ENCODE measurements at places on chromosomes 12 and 14.

DNA sequence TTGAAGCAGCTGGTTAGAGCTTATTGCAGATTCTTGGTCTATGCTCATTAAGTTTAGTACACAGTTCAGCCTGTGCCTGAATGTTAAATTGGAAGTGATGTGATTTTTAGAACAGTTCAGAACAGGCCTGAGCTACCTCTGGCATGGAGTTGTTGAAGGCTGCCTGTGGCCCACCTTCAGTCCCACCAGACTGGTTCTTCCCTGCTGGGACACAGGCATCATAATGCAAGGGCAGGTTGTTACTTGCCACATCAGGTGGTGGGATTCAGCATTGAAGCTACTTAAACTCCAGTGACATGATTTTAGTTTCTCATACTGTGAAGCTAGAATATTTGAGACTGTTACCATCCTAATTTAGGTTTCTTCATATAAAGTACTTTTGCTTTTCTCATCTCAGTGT, 49.4 kb downstream of the PROX2 start:
- DNase-seq, result no peak

- DNase-seq, result no peak
Measured at GRCh38 chr12:46560874-46561273, 188.3 kb upstream of the SLC38A2 start.

DNA sequence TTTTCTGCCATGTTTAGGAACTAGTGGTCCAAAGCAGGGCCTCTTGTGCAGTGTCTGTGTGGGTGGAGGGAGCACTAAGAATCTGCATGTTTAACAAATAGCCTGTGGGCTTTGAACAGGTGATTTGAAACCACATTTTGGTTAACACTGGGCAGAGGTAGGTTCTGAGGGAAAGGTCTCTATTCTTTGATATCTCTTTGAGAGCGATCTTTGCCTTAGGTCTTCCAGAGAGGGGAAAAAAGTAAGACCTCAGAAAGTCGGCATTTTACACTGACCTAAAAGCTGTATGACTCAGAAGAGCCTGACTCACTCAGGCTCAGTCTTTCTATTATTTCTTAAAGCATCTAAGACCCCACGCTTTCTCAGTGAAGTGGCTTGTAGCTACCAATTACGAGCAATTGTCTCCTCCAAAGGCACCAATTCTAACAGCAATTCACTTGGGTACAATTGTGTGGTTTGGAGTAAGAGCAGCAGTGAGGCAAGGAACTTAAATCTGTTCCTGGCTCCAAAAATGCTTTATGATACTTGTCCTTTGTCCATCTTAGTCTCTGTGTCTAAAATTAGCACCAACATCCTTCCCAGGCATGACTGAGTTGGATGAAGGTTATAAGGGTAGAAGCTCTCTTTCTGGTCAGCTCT, 8.8 kb downstream of the EIF2B2 start:
- peak; percentile 65 for DNase-seq

- DNase-seq, result no peak
Measured at GRCh38 chr14:56122301-56122700, 4.1 kb downstream of the PELI2 start.

DNA sequence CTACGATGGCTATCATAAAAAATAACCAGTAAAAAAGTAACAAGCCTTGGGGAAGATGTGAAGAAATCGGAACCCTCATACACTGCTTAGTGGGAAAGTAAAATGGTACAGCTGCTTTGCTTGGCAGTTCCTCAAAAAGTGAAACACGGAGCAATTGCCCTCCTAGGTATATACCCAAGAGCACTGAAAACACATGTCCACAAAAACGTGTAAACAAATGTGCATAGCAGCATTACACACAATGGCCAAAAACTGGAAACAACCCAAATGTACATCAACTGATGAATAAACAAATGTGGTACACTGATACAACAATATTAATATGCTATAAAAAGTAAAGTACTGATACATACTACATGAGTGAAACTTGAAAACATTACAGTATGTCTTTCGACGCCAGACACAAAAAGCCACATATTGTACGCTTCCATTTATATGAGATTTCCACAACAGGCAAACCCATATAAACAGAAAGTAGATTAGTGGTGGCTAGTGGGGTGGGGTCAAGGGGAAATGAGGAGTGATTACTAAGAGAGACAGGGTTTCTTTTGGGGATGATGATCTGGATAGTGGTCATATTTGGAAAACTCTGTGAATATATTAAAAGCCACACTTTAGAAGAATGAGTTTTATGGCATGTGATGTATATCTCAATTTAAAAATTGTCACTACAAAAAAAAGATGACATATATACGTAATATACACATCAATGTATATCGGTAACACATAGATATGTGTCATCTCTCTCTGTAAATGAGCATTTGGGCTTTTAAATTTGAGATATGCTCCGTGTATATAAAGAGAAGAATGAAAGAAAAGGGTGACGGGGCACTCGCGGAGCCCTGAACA, 996 bp downstream of the SLC41A2 start:
- peak; percentile 37 for DNase-seq

GRCh38 chr12:30345744-30346471, 349.8 kb downstream of the IPO8 start:
- DNase-seq, result no peak

- no peak for DNase-seq
Measured at GRCh38 chr12:126780343-126780742, 1486.6 kb upstream of the TMEM132C start.

DNA sequence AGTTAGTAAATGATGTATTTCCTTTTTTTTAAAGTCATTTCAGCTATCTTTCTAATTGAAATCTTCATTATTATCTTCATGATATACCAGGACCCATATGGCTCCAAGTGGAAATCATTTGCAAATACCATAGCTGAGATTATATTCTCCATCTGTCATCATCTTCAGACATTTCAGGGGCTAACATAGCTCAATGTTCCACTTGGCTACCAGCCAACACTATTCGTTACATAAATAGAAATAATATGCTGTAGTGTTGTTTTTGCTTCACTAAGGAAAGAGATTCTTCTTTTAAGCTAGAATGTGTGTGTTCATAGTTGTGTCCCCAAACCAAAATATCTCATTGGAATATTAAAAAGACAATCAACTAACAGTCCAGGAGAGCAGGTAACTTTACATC, 225.1 kb downstream of the DIO2 start:
- DNase-seq, result peak; percentile 6

- DNase-seq, result no peak
Measured at GRCh38 chr14:30995689-30996088, 29.8 kb upstream of the AP4S1 start.

GRCh38 chr12:84638811-84639368, 273.7 kb downstream of the SLC6A15 start:
- DNase-seq, result no peak

DNA sequence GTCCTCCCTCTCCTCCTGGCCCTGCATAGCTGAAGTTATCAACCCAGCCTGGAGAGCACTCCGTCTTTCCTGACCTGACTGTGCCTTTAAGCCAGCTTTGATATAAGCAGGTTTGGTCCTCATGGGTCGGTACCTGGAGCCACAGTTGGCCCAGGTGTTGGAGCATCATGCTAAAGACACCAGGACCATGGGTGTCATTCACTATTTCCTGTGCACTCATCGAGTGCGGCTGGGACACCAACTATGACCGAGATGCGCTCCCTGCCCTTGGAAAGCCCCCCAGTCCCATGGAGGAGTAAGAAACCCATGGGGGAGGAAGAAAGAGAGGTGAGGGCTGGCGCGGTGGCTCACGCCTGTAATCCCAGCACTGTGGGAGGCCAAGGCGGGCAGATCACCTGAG, 78.9 kb upstream of the CCND2 start:
- no peak for DNase-seq

DNA sequence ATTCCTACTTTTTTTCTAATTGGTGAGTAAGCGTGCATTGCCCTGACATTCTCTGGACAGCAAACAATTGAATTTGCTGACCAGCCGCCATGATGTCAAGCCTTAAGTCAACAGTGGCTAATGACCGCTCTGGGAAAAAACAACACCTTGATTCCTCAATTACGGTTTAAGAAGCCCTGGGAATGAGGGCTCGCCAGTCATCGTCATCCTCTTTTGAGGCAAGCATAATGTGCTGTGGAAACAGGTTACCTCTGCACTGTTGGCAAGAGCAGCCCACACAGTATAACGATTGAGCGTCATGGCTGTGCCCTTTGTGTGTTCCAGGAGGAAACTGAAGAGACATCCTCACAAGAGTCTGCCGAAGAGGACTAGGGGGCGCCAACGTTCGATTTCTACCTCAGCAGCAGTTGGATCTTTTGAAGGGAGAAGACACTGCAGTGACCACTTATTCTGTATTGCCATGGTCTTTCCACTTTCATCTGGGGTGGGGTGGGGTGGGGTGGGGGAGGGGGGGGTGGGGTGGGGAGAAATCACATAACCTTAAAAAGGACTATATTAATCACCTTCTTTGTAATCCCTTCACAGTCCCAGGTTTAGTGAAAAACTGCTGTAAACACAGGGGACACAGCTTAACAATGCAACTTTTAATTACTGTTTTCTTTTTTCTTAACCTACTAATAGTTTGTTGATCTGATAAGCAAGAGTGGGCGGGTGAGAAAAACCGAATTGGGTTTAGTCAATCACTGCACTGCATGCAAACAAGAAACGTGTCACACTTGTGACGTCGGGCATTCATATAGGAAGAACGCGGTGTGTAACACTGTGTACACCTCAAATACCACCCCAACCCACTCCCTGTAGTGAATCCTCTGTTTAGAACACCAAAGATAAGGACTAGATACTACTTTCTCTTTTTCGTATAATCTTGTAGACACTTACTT, 138.9 kb downstream of the HMGA2 start:
- no peak for DNase-seq

DNA sequence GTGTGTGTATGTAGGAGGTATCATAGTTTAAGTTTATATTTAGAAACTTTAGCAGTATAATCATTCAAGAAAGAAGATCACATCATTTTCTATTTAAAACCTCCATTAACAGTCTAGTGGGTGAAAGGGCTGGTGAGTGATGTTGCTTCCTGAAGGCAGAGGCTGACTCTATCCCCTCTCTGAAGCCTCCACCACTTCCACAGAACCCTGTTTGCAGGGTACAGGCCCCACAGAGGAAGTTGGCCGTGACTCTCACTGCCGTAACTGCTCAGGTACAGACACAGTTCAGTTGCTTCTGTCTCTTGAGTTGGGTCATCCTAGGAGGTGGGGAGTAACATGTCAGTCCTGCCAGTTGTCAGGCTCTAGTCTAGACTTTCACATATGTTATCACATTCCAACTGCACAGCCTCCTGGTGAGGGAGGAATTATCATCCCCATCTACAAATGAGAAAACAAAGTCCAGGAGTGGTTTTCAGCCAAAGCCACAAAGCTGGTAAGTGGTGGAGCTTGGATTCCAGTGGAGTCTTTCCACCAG, 31.5 kb downstream of the CFL2 start:
- DNase-seq, result no peak

DNA sequence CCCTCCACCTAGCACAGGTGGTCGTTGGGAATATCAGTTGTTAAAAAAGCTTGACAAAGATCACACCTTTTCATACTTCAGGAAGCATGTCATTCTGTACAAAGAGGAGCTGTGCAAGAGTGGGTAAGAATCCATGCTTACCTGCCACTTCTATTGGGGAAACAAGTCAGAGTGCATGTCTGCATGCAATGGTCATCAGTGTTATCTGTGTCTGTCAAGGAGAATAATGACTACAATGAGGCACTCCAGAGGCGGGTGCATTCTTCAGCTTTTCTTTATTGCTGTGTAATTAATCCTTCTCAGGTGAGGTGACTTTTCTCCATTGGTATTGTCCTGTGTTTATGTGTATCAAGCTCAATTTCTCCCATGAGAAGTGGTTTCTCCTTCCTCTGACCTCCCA, 24.4 kb downstream of the KCNA5 start:
- no peak for DNase-seq

GRCh38 chr14:72810201-72810600, 83.7 kb downstream of the DPF3 start:
- no peak for DNase-seq

DNA sequence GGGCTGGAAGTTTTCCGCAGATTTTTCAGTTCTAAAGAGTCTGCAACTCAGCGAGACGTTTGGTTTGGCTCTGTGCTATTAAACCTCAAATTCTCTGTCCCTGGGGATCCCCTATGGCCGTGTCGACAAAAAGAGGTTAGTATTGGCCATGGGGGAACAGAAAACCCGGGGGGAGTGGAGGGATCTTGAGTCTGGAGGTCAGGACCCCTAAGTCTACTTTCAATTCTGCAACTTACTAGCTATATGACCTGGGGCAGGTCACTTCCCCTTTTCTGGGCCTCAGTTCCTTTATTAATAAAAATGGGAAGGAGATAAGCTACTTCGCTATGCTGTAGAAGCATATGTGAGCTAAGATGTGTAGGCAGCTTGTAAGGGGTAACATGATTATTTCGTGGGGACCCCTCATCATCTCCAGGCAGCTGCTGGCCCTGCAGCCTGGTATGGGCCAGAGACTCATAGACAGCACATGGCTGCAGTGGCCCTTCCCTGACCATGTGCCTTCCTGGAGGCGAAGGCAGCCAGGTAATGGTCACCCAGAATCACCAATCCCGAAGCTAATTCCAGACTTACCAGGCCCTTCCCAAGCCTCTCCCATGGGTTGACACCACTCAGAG, 8.6 kb downstream of the ASB2 start:
- DNase-seq, result no peak

DNA sequence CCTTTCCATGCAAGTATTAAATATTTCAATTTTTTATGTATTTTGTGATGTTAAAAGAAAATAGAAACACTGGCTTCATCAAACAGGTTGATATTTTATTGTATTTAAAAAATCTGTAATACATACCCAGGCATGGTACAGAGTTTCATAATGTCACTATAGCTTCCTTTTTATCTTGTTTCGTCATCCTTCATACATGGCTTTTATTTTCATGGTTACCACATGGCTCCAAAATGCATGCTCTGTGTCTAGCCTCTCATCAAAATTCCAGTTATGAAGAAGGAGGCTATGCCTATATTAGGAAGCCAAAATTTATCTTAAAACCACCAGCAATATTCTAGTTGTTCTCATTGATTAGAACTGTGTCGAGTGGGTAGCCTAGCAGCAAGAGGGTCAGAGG, 464.8 kb downstream of the BTG1 start:
- no peak for DNase-seq
